T-helper 22 cell (primary cell): ENCODE measurements at places on chromosomes 6 and 20.

DNA sequence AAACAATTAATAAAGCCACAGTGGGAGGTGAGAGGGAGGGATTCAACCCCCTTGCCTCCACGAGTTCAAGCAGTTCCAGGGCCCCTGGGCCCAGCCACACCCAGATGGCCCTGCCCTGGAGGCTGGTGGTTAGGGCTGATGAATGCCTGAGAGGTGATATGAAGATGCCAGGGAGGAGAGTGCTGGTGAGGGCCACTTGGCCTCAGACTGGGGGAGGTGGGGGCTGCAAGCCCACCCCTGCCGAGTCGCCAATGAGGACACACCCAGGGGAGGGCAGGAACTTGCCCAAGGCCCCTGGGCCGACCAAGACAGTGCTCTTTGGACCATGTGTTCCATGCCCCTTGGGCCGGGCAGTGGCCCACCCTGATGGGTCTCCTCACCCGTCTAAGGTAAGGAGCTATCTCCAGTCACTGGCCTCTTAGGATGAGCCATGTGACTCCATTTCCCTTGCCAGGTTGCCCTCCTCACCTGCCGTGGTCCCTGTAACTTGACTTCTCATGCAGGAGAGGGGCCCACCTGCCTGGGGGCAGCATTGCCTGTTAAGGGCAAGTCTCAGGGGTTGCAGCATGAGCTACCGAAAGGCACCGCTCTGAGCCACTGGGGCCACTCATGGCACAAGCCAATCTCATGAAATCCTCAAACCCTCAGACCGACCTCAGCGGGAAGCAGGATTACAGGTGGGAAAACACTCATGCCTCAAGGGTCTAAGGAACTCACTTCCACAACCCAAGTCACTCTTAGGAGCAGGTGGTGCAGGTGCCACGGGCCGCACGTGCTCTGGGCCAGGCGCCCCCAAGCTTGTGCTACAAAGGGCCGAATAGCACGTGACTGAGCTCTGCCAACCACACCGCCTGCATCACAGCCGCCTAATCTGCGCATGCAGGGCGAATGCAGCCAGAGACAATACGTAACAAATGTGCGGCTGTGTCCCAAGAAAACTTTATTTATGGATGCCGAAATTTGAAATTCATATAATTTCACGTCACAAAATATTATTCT lies 147.4 kb upstream of the MLN start:
- no peak for DNase-seq

DNA sequence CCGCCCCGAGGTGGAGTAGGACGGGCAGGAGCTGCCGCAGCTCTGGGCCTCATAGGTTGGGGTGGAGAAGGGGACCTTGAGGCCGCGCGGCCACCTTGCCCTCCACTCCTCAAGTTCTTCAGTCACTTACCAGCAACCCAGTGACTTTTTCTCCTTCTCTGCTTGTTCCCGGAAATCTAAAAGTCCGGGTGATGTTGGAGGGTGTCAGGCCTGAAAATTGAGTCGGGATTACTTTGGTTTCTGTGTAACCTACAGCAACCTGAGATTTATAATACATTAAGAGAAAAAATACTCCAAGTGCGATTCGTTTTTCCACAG lies 338 bp downstream of the RWDD1 start:
- DNase-seq: no peak

DNA sequence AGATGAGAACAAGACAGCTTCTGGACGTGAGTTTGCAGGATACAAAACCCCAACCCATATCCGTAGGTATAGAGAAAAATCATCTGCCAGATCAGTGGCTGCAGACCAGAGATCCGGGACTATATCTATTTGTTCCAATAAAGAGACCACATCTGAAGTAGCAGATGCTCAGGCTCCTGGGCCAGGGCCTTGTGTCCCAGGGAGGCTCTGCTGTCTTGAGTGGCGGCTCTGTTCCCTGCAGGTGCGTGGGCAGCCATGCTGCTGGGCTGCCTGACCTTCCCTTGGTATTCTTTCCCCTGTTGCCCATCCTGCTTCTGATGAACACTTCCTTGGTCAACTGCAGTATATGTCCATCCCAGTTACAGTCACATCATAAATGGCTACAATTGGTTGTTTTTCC lies 34.9 kb downstream of the ERMARD start:
- no peak for DNase-seq

DNA sequence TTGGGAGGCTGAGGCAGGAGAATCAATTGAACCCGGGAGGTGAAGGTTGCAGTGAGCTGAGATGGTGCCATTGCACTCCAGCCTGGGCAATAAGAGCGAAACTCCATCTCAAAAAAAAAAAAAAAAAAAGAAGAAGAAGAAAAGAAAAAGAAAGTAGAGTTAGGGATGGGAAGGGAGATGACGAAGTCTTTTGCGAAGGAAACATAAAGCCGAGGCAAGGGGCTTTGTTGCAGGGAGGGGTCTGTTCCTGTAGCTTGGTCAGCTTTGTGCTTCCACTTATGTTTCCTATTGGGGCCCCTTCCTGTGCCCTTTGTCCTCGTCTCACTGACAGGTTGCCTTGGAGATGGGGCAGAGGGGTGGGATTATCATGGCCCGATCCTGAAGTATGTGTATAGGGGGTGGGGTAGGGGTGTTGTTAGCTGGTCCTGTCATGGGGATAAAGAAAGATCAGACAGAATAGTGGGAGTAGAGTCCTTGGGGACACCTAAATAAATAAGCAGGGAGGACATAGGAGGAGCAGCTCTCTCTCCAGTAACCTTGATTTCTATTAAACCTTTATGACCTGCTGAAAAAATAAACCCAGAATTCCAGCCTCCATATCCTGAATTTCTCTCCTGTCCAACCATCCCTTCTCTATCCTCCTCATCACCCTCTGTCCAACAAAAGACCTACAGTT lies 1.1 kb upstream of the CLIC1 start:
- no peak for DNase-seq

- DNase-seq: no peak
Measured at GRCh38 chr6:107699254-107699653, 124.9 kb downstream of the SCML4 start.

DNA sequence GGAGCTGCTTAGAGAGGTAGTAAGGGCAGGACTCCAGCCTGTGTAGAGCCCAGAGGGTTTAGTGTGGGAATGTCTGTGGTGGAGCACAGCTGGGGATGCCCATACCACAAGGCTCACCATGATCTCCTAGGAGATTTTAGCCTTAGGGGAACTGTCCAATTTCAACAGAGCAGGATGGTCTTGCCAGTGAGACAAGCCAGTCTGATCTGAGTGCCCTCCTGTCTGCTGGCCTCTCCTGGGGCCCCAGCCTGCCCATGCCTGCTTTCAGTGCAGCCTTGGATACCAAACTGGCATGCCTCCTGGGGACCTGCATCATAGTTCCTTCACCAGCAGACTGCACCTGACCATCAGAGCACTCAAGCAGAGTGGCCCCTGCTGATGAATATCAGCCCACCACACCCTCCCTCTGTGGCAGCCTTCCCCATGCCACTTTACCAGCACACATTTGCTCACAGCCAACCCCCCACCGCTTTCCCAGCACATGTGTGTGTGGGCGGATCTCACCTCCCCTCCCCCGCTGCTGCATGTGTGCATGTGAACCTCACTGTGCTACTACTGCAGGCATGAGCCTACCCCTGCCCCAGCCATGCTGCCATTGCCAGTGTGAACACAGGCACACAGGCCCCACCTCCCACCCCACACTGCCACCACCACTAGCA lies 7.9 kb upstream of the TREM1 start:
- DNase-seq: no peak

GRCh38 chr6:155980768-155981079 lies 525.1 kb upstream of the NOX3 start:
- no peak for DNase-seq
